ELF-1 (cell line): ENCODE measurements at places on chromosomes 5 and 9.
A peak's percentile ranks its signal among the peaks of the same experiment; 100 is the strongest.

DNA sequence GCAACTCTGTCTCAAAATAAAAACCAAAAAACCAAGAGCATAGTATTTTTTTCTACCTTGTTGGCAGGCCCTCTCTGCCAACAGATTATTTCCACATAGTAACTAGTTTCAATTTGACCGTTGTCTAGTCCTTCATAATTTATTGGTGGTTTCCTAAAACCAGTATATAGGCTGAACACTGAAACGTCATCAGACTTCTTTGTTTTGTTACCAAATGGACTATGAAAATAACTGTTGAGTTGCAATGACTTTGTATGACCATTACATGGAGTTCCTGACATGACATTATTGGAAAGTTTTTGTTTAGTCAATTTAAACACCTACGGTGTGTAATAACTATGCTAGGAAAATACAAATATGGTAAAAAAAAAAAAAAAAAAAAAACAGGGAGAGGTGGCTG lies 1.7 kb downstream of the AGGF1 start:
- DNase-seq, result peak; percentile 2

GRCh38 chr9:10899509-10899908 lies 286.7 kb upstream of the PTPRD start:
- no peak for DNase-seq

DNA sequence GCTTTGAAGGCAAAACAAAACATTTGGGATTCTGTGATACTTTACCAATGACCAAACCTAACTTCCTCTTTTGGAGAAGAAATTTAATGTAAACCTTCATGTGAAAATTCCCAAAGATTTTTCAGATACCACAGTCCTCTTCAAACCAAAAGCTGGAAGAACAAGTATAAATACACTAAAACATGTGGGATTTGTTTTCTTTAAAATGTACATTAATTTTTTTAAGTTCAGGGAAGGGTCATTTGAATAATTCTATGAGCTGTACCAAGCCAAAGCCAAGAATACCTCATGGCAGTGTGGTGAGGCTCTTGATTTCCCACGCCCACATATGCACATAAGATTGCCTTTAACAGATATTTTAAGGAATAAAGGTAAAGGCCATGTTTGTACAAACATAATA lies 28.4 kb upstream of the ITGA1 start:
- no peak for DNase-seq

DNA sequence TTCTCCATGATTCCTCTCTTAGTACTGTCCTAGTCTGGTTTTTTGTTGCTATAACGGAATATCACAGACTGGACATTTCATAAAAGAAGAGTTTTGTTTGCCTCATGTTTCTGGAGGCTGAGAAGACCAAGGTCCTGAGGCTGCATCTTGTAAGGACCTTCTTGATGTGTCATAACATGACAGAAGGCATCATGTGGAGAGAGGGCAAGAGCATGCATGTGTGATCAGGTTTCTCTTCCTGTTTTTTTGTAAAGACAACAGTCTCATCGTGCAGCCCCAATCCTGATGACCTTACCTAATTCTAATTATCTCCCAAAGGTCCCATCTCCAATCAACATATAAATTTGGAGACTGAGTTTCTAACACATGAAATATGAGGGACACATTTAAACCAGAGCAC lies 108.4 kb downstream of the MSX2 start:
- no peak for DNase-seq

- peak; percentile 21 for DNase-seq
Measured at GRCh38 chr9:34615132-34615531, 3.2 kb upstream of the RPP25L start.

GRCh38 chr9:35158501-35159280 lies 3.1 kb upstream of the UNC13B start:
- DNase-seq, result no peak

- no peak for DNase-seq
Measured at GRCh38 chr5:37799865-37800421, 39.9 kb downstream of the GDNF start.

DNA sequence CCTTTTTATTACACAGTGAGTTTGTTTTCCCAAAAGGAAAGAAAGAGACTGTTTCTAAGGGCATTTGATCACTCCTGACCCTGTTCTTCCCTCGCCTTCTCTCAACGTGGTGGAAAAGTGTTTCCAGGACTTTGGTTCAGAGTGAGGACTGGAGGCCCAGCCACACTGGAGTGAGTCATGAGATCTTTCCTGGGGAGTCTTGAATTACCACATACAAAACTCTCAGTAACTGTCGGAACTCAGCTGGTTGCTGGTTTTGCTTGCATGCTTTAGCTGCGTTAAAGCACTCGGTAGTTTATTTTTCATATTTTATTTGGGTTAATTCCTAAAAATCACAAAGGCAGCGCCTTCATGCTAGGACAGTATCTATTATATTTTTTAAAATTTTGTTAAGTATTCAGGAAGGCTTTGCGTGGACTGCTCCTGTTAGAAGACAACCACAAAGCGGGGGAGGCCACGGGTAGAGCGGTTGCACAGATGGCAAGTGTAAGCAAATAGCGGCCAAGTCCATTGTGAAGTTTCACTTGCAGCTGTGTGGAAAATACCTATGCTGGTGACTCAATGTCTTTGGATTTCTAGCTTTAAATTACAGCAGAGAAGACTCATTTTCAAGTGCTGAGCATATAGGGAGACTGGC lies 77.7 kb downstream of the ARSB start:
- no peak for DNase-seq

DNA sequence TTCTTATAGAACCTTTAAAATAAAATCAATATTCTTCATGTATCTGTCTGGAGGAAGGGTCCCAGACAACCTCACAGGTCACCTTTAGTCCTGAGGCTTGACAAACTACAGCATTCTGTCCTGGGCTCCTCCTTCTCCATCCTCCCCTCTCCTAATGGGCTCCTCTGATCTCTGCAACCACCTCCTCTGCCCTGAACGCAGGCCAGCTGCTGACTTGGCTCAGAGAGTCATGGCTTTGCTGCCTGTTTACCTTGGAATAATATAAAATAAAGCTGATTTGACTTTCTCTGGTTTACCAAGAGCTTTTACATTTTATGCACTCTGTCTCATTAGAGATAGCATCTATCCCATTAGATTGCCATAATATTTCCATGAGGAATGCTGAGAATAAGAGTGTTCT lies 159.4 kb downstream of the SEMA6A start:
- DNase-seq, result no peak

- DNase-seq, result peak; percentile 30
Measured at GRCh38 chr9:98256756-98257155, 1.3 kb upstream of the TBC1D2 start.

GRCh38 chr5:151820271-151820670 lies 48.5 kb downstream of the G3BP1 start:
- DNase-seq, result no peak

- no peak for DNase-seq
Measured at GRCh38 chr9:30673132-30673531, 1711.3 kb upstream of the ACO1 start.

DNA sequence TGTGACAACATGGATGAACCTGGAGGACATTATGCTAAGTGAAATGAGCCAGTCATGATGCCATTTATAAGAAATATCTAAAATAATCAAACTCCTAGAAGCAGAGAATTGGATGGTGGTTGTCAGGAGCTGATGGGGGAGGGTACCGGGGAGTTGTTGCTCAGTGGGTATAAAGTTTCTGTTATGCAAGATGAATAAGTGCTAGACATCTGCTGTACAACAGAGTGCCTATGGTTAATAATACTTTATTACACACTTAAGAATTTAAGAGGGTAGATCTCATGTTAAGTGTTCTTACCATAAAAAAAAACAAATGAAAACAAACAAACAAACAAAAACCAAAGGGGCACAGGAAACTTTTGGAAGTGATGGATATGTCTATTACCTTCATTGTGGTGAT lies 13.0 kb upstream of the CCDC69 start:
- DNase-seq, result no peak

GRCh38 chr5:64874753-64875152 lies 106.0 kb downstream of the CWC27 start:
- DNase-seq, result no peak

- DNase-seq, result no peak
Measured at GRCh38 chr5:55456216-55456895, 78.4 kb downstream of the PLPP1 start.

DNA sequence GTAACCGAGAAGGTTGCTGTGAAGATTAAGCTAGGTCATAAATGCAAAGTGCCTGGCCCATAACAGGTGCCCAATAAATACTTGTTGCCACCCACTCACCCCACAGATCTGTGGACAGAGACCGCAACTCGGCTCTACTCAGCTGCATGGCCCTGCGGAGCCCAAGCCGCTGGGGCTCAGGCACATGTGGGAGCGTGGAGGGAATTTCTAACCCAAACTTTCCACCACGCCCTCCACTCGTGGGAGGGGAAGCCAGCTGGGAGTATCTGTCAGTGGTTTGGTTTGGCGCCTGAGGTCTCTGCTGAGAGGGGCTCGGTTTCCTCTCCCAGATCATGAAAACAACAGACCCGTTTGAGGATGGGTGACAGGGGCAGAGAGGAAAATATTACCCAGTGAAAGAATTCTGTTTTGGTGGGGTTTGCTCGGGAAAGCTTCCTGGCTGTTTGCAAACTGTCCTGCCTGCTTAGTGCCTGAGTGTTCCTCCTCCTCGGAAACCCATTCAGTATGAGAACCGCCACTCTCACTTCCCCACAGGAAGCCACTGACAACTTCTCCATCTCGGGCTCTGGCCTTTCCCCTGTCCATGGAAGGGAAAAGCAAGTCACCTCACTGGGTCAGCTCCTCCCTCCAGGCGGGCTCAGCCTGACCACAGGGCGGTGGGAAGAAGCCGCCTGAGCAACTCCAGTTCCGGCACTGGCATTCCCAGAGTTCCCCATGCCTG lies 60.1 kb downstream of the RGS3 start:
- no peak for DNase-seq

DNA sequence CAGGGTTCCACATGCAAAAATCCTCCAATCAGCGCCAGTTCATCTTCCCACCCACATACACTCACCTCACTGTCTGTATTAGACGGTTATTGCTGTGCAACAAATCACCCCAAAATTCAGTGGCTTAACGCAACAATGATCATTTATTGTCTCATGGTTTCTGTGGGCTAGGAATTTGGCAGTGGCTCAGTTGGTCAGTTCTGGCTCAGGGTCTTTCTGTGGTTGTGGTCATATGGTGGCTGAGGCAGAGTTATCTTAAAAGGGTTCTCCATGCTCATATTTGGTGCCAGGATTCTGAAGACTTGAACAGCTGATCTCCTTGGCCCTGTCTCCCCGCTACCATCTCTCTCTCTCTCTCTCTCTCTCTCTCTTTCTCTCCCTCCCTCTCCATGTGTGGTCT lies 12.9 kb downstream of the ZNF618 start:
- DNase-seq, result no peak

DNA sequence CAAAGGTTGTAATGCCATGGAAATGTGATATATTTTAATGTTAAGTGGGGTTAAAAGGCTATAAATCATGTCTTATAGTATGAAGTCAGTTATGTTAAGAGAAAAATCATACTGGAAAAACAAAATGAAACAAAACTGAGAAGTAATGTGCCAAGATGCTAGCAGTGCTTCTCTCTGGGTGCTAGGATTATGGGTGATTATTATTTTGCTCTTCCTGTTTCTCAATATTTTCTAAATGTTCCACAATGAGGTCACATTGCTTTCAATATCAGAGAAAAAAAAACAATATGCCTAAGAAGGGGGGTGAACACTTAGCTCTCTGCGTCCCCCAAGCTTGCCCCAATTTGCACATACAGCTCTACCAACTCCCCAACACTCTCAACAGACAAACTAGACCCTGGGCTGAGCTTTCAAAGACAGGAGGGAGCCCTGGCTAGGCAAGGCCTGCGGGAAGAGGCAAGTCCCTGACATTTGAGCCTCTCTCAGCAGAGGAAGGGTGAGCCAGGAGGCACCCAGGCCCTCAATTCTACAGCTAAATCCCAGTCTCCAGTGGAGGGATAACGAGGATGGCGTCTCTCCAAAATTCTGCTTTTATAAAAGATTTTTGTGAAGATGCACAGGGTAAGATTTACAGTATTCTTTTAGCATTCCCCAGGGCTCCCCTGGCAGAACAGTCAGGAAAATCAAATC lies 24.4 kb downstream of the WHRN start:
- no peak for DNase-seq

DNA sequence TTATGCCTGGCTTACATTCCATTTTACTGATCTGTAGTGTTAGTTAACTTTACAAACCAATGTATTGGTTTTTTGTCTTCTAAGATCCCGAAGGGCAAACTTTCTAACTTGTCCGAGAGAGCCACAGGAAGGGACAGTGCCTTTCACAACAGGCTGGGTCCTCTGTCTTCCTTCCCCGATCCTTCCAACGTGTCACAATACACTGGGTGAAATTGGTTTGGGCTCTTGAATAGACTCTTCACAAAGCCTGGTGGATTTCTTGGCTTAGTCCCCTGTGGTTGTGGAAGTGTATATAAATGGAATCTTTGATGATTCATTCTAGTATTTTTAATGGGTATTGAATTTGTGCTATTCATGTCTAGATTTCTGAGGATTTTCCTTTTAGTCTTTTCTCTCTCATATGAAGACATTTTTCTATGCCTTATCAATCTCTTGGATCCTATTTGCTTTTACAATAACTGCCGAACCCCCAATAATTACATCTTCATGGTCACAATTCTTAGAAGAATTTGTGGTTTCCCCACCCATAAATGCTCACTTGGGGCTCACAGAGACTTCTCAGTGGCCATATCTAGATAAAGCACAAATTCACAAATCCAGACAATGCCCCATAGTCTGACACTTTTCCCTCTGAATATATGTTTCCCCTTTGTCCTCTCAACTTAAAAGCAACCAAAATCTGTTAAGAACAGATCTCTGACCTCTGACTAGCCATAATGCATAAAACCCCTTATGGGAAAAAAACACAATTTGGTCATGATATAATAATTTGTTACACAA lies 107.7 kb downstream of the MTRR start:
- no peak for DNase-seq

GRCh38 chr5:10652606-10653005 lies 88.7 kb downstream of the ANKRD33B start:
- DNase-seq, result no peak
